Activated CD4-positive, alpha-beta memory T cell treated with anti-CD3 and anti-CD28 coated beads for 36 hours (primary cell): ENCODE measurements at places on chromosomes 12 and 14.

DNA sequence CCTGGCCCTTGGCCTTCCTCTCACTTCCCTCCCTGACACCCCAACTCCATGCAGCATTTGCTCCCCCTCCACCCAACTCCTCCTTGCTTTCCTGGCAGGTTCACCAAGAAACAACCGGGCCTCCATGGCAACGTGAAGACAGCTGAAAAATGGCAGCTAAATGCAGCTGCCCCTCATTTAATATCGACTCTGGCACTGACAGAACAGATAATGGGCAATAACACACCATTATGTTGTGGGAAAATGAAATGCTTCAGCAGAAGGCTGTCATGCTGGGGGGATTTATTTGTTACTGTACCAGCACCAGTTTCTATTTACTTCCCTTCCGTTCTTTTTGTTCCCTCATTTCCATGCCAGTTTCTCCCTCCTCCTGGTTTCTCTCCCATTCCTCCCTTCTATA lies 440.8 kb downstream of the NRXN3 start:
- peaks cover 6% of the 10 kb centered on the region for H3K27me3 ChIP-seq
- peaks cover 3% of the 10 kb centered on the region for H3K4me1 ChIP-seq
- H3K27ac ChIP-seq: no peak overlapping the region
- no peak for DNase-seq
- H3K36me3 ChIP-seq: no peaks in the 10 kb centered on the region

DNA sequence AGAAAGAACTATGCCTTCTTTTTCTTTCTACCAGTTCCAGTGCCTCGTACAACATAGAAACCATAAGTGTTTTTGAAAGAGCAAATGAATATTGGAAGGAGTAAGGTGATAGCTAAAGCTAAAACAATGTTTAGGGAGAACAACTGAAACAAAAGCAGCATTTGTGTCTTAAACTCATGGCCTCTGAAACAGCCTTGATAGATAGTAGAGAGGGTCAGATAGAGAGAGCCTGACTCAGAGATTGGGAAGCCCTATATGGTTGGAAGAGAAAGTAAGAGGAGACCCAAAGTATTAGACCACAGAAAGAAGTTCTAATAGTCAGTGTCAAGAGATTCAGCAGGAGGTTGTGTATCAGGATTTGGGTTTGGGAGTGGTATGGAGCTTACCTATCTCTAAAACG lies 79.6 kb upstream of the IFNG-AS1 start:
- H3K4me1 ChIP-seq: no peaks in the 10 kb centered on the region
- H3K4me3 ChIP-seq: no peak overlapping the region
- H3K36me3 ChIP-seq: no peaks in the 10 kb centered on the region
- H3K27me3 ChIP-seq: peaks cover 5% of the 10 kb centered on the region
- no peak for DNase-seq

DNA sequence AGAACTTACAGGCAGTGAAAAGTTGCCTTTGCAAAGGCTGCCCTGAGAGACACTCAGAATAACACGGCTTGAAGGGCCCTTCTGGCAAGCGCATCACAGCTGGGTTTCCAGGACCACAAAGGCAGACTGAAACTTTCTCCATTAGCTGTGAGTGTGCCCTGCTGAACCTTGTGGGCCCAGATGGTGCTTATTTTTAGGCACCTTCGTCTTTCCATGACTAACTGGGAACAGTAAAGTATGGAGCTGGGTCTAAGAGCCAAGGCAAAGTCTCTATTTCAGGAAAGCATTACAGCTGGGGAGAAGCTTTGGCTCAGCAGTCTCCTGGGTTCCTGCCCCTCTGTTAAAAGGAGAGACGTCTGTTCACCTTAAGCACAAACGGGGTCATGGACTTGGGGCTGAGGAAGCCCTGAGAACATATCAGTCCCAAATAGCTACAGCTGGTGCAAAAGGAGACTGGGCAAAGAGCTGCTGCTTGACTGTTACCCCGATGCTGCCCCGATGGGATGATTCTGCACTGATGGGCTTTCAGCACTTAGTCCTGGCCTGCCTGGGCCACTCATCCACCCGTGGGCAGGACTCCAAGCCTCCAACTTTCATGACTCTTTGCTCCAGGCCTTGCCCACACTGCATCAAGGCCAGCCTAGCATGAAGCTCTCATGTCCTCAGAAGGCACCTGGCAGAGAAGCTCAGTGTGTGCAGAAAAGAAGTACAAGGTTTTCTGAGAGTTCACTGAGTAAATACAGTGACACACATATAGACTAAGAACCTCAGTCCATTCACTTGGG lies 248.3 kb downstream of the PHLDA1 start:
- H3K36me3 ChIP-seq: no peaks in the 10 kb centered on the region
- H3K27me3 ChIP-seq: peaks cover 9% of the 10 kb centered on the region
- peaks cover 10% of the 10 kb centered on the region for H3K4me1 ChIP-seq
- DNase-seq: no peak
- no peak overlapping the region for H3K27ac ChIP-seq

DNA sequence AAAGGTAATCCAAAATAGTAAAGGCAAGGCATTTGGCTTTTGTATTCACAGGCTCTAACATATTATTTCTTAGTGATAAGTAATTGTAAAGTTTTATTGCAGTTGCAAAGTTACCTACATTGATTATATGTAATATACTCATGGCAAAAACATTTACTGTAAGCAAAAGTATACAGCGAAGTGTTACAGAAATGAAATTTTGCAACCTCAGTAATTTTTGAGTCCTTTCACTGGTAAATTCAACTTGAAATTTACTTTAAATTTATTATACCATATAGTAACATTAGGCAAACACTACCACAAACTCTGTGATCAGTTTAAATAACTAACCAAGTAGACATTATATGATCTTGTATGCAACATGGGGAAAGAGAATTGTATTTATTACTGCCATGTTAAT lies 89.0 kb downstream of the CDK17 start:
- H3K27me3 ChIP-seq: no peaks in the 10 kb centered on the region
- no peak for DNase-seq
- H3K27ac ChIP-seq: no peak overlapping the region
- H3K36me3 ChIP-seq: peaks cover 9% of the 10 kb centered on the region
- peaks cover 26% of the 10 kb centered on the region for H3K4me1 ChIP-seq

DNA sequence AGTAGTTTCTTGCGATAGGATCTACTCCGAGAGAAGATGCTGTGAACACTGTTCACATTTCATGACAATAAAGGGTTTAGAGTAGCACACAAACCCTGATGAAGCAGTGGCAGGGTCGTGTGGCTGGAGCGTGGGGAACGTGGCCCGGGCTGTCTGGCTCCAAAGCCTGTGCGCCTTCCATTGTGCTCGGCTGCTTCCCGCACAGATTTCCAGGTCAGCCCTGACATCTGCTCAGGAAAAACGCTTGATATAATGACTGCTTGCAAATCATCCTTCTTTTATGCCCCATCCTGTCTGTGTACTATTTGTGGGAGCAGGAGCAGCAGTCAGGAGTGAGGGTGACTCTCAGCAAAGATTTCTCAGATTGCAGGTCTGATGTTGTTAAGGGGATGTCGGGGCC lies 78.6 kb downstream of the EML1 start:
- peaks cover 30% of the 10 kb centered on the region for H3K27me3 ChIP-seq
- no peak overlapping the region for H3K27ac ChIP-seq
- no peaks in the 10 kb centered on the region for H3K36me3 ChIP-seq
- no peak overlapping the region for H3K4me3 ChIP-seq

- no peak overlapping the region for H3K4me3 ChIP-seq
- H3K4me1 ChIP-seq: peaks cover 42% of the 10 kb centered on the region
- no peak for DNase-seq
- no peaks in the 10 kb centered on the region for H3K27me3 ChIP-seq
Observed at GRCh38 chr12:79873201-79873600, 61.7 kb downstream of the PPP1R12A start.

DNA sequence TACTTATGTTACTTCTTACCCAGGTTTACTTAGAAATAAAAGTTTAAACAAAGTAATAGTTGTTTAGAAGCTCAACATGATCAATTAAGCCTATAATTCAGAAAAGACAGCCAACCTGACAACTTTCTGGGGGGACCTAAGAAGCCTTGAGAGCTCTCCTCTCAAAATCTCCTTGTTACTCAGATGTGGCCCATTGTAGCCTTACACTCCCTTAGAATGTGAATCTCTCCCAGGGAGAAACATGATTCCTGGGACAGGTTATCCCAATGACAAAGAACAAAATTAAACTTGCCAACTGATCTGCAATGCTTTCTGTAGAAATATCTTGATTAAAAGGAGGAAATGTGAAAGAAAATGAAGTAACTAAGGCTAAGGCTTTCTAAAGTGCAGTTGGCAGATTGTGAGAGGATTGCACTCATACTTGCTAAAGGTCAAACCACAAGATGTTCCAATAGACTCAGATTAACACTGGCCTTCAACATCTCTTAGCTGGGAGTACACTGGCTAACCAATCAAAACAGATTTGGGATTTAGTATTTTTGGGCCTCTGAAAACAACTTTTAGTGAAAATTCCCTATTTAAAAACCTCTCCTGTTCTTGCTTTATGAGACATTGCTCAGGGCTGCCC lies 72.3 kb upstream of the TMX1 start:
- no peak overlapping the region for H3K27ac ChIP-seq
- H3K27me3 ChIP-seq: no peaks in the 10 kb centered on the region
- H3K4me3 ChIP-seq: no peak overlapping the region
- peaks cover 5% of the 10 kb centered on the region for H3K4me1 ChIP-seq
